ENCODE measurements at places on chromosomes 12 and 14.

DNA sequence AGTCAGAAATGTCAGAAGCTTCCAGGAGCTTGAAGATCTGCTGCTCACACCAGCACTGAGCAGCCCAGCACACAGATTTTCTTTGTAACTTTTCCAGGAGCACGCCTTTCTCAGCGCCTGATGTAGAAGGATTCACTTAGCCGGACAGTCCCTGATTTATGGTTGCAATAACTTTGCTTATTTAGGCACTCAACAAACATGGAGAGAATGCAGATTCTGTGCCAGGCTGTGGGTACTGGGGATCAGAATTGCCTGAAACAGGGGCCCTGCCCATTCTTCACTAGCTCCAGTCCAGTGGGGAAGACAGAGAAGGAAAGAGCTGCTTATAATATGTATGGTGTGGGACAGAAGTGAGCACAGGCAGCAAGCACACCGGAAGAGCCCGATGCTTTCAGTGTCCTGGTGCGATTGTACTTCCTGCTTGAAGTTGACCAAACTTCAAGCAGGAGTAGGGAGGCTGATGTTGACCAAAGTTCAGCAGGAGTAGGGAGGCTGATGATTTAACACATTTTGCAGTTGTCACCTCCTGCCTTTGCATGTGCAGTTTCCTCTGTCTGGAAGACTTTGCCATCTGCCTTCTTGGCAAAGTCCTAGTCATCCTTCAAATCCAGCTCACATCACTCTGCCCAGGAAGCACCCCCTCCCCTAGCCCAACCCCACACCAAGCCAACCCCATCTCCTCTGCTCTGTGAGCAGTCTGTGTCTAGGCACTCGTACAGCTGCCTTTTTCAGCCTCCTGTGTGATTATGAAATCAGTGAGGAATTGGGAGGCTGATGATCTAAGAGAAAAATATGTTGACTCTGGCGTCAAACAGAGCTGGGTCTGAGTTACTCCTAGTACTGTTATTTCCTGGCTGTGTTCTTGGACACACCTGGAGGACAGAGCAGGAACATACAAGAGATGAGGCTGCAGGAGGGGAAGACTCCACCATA, 12.0 kb upstream of the PRIMA1 start:
- no peak for DNase-seq

- no peak for DNase-seq
Observed at GRCh38 chr14:56630707-56631106, 51.1 kb downstream of the TMEM260 start.

DNA sequence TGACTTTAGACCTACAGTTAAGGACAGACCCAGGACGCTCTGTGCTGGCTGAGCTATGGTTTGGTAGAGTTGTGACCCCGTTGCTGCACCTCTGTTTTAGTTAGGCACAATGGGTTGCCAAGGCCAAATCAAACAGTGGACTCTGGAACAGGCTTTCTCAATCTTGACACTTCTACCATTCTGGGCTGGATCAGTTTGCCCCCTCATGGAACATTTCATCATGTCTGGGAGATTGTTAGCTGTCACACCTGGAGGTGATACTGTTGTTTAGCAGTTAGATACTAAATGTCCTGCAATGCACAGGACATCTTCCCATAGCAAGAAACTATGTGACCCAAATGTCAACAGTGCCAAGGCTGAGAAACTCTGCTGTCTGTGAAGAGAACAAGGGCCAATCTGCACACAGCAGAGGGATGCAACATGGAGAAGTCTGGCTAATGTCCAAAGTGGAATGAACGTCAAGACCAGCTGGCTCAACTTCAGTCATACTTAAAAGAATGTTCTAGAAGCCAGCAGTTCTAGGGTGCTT, 65.6 kb upstream of the DICER1 start:
- no peak for DNase-seq

DNA sequence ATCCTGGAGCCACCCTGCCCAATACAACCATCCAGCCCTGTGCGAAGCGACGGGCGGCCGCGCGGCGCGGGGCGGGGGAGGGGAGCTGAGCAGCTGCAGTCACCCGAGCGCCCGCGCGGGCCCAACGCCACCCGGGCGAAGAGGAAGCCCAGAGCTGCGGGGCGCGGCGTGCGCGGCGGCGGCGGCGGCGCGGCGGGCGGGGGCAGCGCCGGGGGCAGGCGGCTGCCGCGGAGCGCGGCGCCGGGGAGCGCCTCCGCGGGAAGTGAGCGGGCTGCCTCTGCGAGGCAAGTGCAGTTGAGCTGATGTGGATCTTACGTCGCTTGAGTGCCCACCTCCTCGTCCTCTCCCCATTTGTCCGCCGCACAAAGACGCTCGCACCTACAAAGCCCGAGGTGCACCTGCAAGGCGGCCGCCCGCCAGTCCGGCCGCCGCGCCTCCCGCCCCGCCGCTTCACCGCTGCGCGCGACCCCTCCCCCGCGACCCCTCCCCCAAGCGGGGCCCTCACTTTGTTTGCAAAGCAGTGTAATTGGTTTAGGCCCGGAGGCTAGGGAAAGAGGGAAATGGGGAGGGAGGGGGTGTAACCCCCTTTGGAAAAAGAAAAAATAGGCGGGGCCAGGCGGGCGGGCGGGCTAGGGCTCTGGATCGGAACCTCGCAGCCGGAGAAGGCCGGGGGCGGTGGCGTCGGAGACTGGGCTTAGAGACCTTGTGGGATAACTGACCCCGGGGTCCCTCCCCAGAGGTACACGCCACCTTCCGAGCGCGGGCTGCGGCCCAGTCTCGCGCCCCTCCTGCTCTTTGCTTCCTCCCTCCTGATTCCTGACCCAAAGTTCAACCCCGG, at the start of the genes FOXA1 and TTC6:
Gene FOXA1, minus strand, starts transcription at position 279 of the 838 bp plus-strand sequence. Its CDS starts 277 bp downstream, at position 2.
Gene TTC6, plus strand, starts transcription at position 659 of the 838 bp plus-strand sequence. CDS start 26,436 bp downstream, outside the sequence.
- DNase-seq = no peak

GRCh38 chr12:118741194-118741593, 240.1 kb upstream of the SRRM4 start:
- DNase-seq = no peak

DNA sequence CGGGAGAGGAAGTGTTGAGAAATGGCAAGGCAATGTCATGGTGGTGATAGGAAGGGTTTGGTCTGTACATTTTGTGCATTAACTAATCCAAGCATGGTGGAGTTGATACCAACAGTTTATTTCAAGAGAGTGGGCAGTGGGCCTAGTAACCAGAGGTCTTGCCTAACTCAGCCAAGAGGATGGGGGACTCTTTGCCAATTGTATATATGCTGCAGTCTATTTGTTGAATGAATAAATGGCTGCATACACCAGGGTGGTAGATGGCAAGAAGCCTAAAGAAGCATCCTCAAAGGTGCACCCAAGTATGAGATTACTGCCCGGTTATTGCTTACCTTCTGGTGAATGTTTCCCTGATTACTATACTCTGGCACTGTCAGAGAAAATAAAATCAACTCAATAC, 295.9 kb downstream of the ITPR2 start:
- DNase-seq = no peak

GRCh38 chr14:87874676-87875075, 118.3 kb downstream of the GALC start:
- DNase-seq = no peak

GRCh38 chr12:108321688-108322087, 17.4 kb downstream of the CMKLR1 start:
- DNase-seq = no peak

DNA sequence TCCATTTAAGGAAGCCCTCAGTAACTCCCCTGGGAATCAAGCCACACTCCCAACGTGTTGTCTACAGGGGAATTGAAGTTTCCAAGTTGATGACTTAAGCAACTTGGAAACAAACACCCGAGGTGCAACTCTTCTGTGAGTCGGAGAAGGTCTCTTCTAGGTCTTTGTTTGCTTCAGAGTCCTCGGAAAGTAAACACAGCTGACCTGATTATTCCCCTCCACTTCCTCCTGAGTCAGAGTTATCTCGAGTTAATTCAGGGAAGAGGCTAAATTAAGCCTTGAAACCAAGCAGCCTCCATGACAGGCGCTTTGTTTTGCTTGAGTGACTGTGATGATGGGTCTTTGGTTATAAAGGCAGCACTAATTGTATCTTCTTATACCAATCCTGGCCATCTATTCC, 41.8 kb downstream of the TUNAR start:
- DNase-seq = no peak

GRCh38 chr14:64760916-64761315, 56.7 kb downstream of the PLEKHG3 start:
- no peak for DNase-seq

GRCh38 chr14:51707327-51707726, 55.6 kb downstream of the FRMD6 start:
- no peak for DNase-seq

DNA sequence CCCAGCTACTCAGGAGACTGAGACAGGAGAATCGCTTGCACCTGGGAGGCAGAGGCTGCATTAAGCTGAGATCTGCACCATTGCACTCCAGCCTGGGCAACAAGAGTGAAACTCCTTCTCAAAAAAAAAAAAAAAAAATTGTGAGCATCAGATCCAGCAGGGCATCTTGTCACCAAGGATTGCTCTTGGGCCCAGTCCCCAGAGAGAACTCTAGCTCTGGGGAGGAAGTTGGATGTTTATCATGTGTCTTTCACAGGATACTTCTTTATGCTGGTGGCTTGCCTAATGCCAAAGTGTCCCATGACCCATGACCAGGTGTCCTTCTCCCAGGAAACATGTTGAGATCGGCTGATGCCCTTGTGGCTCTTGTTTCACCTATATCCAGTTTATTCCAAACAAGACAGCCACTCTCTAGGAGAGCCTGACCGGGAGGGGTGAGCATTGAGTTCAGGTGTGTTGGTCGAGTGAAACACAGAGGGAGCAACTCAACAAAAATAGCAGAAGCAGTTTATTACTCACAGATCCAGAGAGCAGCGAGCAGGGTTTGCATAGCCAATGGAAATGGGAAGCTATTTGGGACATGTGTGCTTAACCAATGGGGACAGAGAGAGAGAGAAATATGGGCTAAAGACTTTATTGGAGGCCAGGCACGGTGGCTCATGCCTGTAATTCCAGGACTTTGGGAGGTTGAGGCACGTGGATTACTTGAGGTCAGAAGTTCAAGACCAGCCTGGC, 6.6 kb upstream of the TCHP start:
- DNase-seq = no peak

DNA sequence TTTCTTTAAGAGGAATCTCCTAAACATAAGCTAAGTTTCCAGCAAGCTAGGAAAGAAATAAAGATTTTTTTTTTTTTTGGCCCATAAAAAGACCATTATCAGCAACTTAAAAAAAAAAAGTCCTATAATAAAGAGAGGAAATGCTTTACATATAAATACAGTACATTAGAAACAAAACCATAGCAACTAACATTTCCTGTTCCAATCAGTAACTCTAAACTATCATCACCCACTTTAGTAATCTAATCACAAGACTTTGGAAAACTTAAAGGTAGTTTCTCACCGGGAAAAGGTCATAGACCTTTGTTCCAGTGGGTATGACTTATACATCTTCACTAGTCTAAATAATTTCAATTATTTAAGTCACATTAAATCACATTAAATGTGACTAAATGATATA, 11.1 kb downstream of the SPTSSA start:
- DNase-seq = no peak

GRCh38 chr14:54804538-54805041, 98.0 kb downstream of the GCH1 start:
- no peak for DNase-seq

- DNase-seq = no peak
Observed at GRCh38 chr14:80577599-80577998, 363.9 kb downstream of the CEP128 start.

DNA sequence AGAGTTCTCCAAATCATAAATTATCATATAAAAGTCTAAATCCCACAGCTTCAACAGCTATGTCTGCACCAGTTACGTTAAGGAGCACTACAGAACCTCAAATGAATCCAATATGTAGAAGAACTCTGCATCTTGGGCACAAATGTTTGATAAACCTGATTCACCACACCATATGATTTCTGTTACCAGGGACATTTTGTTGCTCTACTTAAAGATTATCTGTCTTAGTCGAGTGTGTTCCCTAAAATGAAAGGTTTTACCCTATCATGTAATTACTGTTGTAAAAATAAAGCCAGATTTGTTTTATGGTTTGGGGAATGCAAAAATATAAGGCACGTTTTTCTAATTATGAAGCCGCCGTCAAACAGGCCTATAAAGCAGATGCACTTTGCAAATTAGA, 363.1 kb downstream of the EGLN3 start:
- no peak for DNase-seq

DNA sequence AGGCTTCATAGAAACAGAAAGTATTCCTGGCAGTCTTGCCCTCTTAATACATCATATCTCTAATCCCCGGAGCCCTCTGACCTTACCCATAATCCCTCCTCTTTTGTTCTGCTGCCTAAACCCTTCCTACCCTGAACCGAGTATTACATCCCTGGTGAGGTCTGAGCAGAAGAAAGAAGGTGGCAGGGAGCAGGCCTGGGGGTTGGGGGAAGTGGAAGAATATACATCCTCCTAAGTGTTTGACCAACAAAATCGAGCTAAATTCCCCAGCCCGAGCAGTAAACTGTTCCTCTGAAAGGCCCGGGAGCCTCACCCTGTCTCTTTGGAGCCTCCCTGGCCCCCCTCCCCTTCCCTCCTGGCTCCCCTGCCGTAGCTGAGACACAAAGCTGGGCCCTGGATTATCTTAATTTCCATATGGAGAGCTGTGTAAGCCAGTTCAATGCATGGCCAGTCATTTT, 192.6 kb upstream of the LHX5 start:
- no peak for DNase-seq

- DNase-seq = no peak
Observed at GRCh38 chr14:93643676-93644075, 144.6 kb downstream of the PRIMA1 start.

DNA sequence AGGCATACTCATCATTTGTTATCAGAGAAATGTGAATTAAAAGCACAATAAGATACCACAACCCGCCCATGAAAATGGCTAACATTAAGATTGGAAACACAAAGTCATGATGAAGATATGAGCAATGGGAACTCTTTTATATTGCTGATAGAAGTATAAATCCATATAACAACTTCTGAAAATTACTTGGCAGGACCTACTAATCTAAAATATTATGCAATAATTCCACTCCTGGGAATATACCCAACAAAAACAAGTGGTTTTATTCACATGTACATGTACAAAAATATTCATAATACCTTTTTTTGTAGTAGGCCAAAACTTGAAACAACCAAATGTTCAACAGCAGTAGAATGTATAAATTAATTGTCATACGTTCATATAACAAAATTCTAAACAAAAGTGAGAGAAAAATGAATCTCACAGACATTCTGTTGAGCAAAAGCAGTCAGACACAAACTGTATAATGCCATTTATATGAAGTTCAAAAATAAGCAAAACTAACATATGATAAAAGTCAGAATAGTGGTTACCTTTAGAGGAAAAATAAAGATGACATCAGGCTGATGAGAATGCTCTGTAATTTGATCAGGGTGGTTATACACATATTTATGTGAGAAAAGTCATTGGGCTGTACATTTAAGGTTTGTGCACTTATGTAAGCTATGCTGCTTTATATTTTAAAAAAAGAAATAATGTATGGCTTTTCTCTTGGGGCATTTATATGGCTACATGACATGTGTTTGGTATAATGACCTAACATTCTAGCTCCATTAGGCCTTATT, 309.2 kb upstream of the KITLG start:
- no peak for DNase-seq

GRCh38 chr12:112792301-112792700, 753 bp downstream of the RPH3A start:
- no peak for DNase-seq
